ENCODE measurements at places on chromosomes 16 and 17. TPM values are rescaled to one million over a fixed set of nuclear protein-coding genes. Genes with fewer than 3 reads are reported as not detected.

The SLC9A5 gene
- total RNA-seq, result 1.3 TPM

The HOXB1 gene
- not detected for total RNA-seq

The YPEL2 gene
- total RNA-seq, result 1.7 TPM

The TPPP3 gene
- total RNA-seq, result 0.69 TPM

The CBLN1 gene
- not detected for total RNA-seq

The PAGR1 gene
- total RNA-seq, result 58.2 TPM

The MMP28 gene
- total RNA-seq, result 1.2 TPM

The ABCC1 gene
- total RNA-seq, result 11.3 TPM

Measured in M059J (cell line).